Ascending aorta (tissue), 2 donors: ENCODE measurements at places on chromosomes 4 and X. TPM values are rescaled to one million over a fixed set of nuclear protein-coding genes. Genes with fewer than 3 reads are reported as not detected.

- no peaks in the 10 kb centered on the region for H3K36me3 ChIP-seq
- no peak for DNase-seq
- no peak overlapping the region for H3K27ac ChIP-seq
- H3K4me1 ChIP-seq: peaks cover 4% of the 10 kb centered on the region
- no peaks in the 10 kb centered on the region for H3K27me3 ChIP-seq
These were observed 554.1 kb upstream of the MAGEB2 start for GRCh38 chrX:29661290-29661689.

Gene ODAPH
- not detected for total RNA-seq

Gene RAB9B
- total RNA-seq: 0.43 TPM

DNA sequence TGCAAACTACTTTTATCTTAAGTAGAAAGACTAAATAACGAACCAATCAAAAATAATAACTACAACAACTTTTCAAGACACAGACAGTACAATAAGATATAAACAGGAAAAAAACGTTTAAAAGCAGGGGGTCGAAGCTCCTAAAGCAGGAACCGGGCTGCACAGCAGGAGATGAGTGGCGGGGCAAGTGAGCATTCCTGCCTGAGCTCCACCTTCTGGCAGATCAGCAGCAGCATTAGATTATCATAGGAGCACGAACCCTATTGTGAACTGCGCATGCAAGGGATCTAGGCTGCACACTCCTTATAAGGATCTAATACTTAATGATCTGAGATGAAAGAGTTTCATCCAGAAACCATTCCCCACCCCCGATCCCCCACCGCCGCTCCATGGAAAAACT, 146.2 kb downstream of the TEX11 start:
- no peak overlapping the region for H3K27ac ChIP-seq
- H3K36me3 ChIP-seq: no peaks in the 10 kb centered on the region
- no peak for DNase-seq

DNA sequence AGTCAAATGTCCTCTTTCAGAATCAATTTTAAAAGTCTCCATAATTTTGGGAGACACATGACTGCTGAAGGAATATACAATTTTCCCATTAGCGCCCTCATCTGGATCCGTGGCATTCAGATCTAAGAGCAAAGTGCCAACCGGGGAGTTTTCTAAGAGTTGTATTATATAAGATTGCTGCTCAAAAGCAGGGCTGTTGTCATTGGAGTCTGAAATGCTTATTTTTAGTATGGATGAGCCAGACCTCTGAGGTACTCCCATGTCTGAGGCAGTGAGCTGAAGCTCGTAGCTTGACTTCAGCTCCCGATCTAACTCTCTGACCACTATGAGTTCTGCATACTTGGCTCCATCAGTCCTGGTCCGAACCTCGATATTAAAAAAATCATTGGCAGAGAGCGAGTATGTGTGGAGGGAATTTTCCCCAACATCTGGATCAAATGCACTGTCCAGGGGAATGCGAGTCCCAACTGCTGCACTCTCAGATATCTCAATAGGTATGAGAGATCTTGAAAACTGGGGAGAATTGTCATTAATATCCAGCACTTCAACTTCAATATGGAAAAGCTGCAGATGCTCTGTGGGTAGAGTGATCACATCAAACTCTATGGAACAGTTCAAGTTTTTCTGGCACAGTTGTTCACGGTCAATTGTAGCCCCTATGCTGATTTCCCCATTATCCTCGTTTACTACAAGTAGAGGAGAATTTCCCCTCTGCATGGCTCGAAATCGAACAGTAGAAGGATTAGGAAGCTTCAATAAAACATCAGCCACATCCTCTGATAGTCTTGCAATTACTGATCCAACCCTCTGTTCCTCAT, 917 bp downstream of the PCDH18 start:
- no peak for DNase-seq
- H3K4me1 ChIP-seq: peaks cover 8% of the 10 kb centered on the region
- H3K27ac ChIP-seq: peak overlapping the region; percentile 88
- H3K27me3 ChIP-seq: no peaks in the 10 kb centered on the region

- no peak overlapping the region for H3K27ac ChIP-seq
- DNase-seq: no peak
- H3K4me1 ChIP-seq: no peaks in the 10 kb centered on the region
- H3K36me3 ChIP-seq: no peaks in the 10 kb centered on the region
- H3K4me3 ChIP-seq: no peak overlapping the region
These were observed 61.4 kb downstream of the NWD2 start for GRCh38 chr4:37305984-37306383.

Gene FAM9C
- not detected for total RNA-seq

GRCh38 chr4:125741825-125742452, 427.2 kb downstream of the FAT4 start:
- no peak overlapping the region for H3K4me3 ChIP-seq
- H3K4me1 ChIP-seq: no peaks in the 10 kb centered on the region
- H3K36me3 ChIP-seq: no peaks in the 10 kb centered on the region
- no peak for DNase-seq

GRCh38 chr4:99885063-99885664, 9.1 kb downstream of the LAMTOR3 start:
- no peak for DNase-seq
- no peaks in the 10 kb centered on the region for H3K4me1 ChIP-seq
- no peaks in the 10 kb centered on the region for H3K27me3 ChIP-seq
- H3K27ac ChIP-seq: no peak overlapping the region
- peaks cover 45% of the 10 kb centered on the region for H3K36me3 ChIP-seq

- no peak overlapping the region for H3K27ac ChIP-seq
- DNase-seq: no peak
These were observed 132.2 kb upstream of the AGA start for GRCh38 chr4:177574446-177574845.

Gene AR
- total RNA-seq: 16.3 TPM

Gene HTN1
- total RNA-seq: not detected

Gene UGT2B15
- total RNA-seq: 0.21 TPM

Gene TCEAL1
- total RNA-seq: 4.9 TPM

- H3K36me3 ChIP-seq: no peaks in the 10 kb centered on the region
- no peak overlapping the region for H3K4me3 ChIP-seq
- no peak for DNase-seq
- no peak overlapping the region for H3K27ac ChIP-seq
- no peaks in the 10 kb centered on the region for H3K27me3 ChIP-seq
These were observed 412.0 kb upstream of the ATOH1 start for GRCh38 chr4:93416344-93417128.

- peaks cover 2% of the 10 kb centered on the region for H3K4me1 ChIP-seq
- no peak for DNase-seq
- peak overlapping the region; percentile 70 for H3K27ac ChIP-seq
- no peaks in the 10 kb centered on the region for H3K27me3 ChIP-seq
- H3K4me3 ChIP-seq: peak overlapping the region; percentile 18
These were observed 66.6 kb upstream of the LIMCH1 start for GRCh38 chr4:41471126-41472071.

DNA sequence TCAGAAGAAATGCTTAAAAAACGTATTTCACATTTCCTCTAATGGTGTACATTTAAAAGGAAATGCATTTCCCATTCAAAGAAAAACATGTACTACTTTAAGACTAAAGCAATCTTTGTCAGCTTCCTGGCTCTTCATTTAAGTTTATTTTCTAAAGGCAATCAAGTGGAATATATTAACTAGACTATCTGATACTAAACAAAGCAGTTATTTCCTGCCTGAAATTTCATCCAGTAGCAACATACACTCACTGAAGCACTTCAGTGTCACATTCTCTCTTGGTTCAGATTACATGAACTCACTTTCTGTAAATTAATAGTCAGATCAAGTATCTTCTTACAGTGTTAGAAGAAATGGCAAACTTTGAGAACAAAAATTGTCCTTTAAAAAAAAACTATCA, 42.5 kb downstream of the LRBA start:
- H3K36me3 ChIP-seq: no peaks in the 10 kb centered on the region
- H3K27ac ChIP-seq: no peak overlapping the region
- no peaks in the 10 kb centered on the region for H3K4me1 ChIP-seq
- no peaks in the 10 kb centered on the region for H3K27me3 ChIP-seq

Gene FREM3
- total RNA-seq: not detected

DNA sequence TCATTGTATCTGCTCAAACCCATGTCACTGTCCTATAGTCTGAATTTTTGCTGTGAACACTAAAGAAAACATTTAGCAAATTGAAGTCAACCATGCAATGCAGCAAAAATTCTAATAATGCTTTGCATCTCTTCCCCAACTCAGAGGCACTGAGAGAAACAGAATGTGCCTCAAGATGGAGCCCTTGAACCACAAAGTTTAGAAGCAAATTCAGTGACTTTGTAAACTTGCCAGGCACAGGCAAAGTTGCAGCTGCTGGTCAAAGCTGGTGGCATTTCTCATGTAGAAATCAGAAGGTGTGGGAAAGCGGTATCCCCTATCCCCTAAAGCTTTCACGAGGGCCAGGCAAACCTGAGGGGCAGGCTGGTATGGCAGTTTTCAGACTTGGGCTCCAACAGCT, 121.7 kb upstream of the DIPK2B start:
- no peaks in the 10 kb centered on the region for H3K27me3 ChIP-seq
- H3K4me1 ChIP-seq: no peaks in the 10 kb centered on the region
- no peak overlapping the region for H3K27ac ChIP-seq
- no peaks in the 10 kb centered on the region for H3K36me3 ChIP-seq
- no peak for DNase-seq

Gene RAB41
- total RNA-seq: not detected

Gene ARHGAP6
- total RNA-seq: 33.6 TPM

- H3K36me3 ChIP-seq: no peaks in the 10 kb centered on the region
- H3K4me1 ChIP-seq: no peaks in the 10 kb centered on the region
- no peak for DNase-seq
- no peaks in the 10 kb centered on the region for H3K27me3 ChIP-seq
These were observed 82.8 kb downstream of the STIM2 start for GRCh38 chr4:26943391-26943790.

DNA sequence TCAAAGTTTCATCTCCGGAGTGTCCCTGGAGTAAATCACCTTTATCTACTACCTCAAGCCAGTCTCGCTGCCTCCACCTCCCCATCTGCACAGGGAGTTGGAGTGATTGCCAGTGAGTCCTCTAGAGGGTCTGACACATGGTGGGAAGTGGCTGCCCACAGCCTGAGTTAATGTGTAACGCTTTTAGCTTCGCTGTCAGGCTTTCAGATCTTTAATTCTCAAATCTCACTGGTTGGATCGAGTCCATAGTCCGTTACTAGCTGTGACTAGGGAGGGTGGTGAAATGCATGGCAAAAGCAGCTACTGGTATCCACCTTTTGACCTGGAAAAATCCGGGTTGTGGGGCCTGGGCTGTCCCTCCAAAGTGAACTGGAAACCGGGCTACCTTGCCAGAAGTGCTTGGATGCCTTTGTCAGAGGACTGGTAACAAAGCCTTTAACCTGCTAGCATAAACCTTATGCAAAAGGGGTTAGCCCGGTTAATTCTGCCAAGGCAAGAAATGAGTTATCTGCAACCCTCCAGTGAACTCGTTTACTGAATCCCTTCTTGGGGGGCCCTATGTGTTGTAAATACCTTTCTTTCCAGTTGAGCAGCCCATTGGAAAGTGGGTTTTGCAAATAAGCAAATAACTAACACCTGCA, 5.1 kb upstream of the WDR1 start:
- no peak for DNase-seq
- no peaks in the 10 kb centered on the region for H3K36me3 ChIP-seq
- H3K4me3 ChIP-seq: no peak overlapping the region
- no peaks in the 10 kb centered on the region for H3K27me3 ChIP-seq
- no peaks in the 10 kb centered on the region for H3K4me1 ChIP-seq
